ENCODE measurements at places on chromosomes 6 and 20.
A peak's percentile ranks its signal among the peaks of the same experiment; 100 is the strongest.

- DNase-seq, result no peak
Observed at GRCh38 chr6:33147807-33148666, 44.2 kb downstream of the COL11A2 start.

- no peak for DNase-seq
Observed at GRCh38 chr20:53878262-53879047, 191.9 kb downstream of the BCAS1 start.

DNA sequence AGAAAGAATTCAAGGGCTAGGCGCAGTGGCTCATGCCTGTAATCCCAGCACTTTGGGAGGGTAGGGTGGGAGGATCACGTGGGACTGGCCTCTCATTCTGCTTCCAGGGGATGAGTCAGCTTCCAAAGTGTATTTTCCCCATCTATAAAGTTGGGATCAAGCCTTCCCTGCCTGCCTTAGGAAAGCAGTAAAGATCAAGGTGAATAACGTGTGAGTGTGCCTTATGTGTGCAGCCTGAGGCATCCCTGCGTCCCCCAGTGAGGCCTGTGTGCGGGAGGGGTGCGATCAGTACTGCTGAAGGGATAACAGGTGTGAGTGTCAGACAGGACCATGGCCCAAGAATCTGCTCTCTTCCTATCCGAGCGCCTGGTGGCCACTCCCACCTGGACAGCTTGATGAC is 26.8 kb downstream of the TMEM181 start:
- no peak for DNase-seq

- no peak for DNase-seq
Observed at GRCh38 chr6:41836022-41836659, 48.6 kb downstream of the TOMM6 start.

GRCh38 chr6:133992992-133993680 is 40.1 kb downstream of the TBPL1 start:
- no peak for DNase-seq

DNA sequence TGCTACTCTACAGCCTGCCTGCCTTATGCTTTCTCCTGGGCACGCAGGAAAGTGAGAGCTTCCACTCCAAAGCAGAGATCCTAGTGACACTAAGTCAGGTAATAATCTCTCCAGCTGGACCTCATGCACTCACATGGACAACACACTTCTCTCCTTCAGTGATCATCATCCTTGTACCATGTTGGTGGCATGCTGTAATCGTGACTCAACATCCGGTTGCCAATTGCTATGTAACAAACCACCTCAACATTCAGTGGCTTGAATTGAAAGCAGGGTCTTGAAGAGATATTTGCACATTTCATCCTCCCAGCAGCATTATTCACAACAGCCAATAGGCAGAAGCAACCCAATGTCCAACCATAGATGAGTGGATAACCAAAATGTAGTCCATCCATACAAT is 40.3 kb upstream of the PPP1R3G start:
- DNase-seq, result no peak

GRCh38 chr6:3712827-3713665 is 38.5 kb downstream of the PXDC1 start:
- DNase-seq, result no peak

DNA sequence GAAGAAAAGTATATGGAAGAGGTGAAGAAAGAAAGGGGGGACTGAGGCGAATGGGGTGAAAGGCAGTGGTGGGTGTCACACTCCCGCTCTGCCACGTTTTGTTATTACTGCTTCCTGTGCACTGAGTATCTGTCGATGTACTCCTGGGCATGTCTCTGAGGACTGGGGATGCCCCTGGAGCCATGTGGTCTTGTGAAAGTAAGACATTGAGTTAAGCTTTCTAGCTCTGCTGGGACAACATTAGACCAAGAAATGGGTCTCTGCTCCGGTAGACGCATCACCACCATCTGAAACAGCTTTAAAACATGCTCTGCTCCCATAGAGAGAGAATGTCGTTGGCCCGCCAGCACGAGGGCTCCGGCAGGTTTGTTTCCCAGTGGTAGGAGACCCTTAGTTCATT is 40.0 kb downstream of the IRF4 start:
- DNase-seq, result no peak

DNA sequence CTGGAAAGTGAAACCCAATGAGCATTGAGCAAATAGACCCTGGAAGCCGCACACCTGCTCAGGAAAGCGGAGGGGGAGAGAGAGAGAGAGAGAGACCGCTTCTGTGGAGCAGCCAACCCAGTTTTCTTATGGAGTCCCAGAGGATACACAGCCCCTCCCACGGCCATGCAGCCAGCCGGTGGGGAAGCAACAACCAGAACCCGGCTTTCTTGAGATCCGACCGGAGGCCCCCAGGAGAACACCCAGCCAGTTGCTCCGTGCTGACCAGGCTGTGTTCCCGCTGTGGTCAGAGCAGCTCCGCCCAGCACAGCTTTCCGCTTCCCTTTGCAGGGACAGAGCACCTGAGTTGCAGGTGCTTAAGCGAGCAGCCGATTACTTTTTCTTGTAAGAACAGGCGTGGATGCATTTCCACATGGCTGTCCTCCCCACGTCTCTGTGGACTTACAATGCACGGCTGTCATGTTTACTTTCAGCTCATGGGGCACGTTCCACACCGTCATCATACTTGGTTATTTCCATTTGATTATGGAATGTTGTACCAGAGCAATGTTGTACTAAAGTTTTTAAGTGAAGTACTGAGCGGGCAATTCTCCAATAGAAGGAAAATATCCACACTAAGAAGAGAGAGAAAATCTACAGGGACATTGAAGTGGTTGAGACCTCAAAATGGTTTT is 381.9 kb downstream of the THBS2 start:
- DNase-seq, result no peak

DNA sequence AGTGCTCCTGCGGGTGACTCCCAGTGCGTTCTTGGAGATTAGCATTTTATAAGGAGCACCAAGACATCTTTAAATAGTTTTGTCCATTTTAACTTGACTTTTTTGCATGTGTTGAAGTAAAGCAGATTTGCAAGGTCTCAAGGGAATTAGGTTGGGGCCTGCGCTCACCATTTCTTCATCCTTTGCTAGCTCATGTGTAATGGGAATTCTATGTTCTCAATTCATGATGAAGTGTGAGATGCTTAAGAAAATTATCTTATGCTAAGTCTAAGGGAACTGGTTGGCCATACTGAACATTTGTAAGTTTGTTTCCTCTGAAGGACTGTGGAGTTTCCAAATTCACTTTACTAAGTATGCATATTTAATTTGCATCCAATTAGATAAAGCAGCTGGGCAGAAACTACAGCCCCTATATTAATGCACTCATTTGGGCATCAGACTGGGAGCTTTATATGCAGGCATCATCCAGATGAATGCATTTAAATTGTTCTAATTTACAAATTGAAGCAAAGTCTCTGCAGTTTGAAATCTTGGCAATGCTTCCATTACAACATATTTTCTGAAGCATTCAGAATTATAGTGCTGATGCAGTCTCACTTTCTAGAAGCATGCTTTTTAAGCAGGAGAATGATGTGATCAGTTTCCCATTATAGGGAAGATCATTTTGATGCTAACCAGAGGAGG is 108.3 kb upstream of the AKAP12 start:
- no peak for DNase-seq

- no peak for DNase-seq
Observed at GRCh38 chr6:70150521-70150920, 152.4 kb downstream of the COL9A1 start.

- peak; percentile 18 for DNase-seq
Observed at GRCh38 chr6:130178692-130179091, 44.1 kb downstream of the SAMD3 start.

GRCh38 chr20:1383623-1384404 is 9.0 kb downstream of the FKBP1A start:
- DNase-seq, result no peak

DNA sequence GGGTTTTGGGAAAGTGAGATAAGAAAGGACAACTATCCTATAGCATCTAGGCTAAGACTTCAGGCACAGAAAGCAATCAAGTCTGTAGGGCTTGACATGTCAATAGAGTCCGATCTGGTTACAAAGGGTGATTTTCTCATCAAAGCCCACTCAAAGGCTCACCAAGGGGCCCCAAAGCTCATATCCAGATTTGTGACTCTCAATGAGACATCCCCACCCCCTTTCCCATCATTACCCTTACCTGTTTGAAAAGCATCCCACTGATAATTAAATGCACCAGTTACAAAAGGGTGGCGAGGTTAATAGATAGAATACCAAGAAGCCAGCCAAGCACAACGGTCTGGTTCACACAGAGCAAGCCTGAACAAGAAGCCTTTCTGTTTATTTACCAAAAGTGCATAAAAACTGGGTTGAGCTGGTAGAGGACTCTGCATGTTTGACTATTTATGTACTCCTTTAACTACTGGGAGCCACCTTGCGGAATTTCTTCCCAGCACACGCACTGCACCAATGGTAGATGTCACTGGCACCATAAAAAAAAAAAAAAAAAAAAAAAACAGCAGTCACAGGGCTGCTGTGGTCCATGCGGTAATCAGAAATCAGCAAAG is 6.1 kb downstream of the JAG1 start:
- DNase-seq, result no peak

DNA sequence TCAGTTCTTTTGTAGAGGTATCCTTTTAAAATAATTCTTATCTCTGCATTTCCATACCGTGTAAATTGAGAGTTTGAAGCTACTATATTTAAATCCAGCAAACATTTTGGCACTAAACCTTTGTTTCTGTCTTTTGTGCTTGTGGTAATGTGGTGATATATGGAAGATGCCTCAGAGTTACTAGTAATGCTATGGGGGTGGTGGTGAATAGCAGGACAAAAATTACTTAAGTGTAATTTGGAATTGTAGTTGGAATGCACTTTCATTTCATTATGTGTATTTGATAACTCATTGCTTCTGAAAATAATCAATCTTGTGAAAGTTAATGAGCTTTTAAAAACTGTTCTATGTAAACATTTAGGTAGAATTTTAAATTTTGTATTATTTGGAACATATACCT is 404.5 kb downstream of the PHF3 start:
- no peak for DNase-seq

DNA sequence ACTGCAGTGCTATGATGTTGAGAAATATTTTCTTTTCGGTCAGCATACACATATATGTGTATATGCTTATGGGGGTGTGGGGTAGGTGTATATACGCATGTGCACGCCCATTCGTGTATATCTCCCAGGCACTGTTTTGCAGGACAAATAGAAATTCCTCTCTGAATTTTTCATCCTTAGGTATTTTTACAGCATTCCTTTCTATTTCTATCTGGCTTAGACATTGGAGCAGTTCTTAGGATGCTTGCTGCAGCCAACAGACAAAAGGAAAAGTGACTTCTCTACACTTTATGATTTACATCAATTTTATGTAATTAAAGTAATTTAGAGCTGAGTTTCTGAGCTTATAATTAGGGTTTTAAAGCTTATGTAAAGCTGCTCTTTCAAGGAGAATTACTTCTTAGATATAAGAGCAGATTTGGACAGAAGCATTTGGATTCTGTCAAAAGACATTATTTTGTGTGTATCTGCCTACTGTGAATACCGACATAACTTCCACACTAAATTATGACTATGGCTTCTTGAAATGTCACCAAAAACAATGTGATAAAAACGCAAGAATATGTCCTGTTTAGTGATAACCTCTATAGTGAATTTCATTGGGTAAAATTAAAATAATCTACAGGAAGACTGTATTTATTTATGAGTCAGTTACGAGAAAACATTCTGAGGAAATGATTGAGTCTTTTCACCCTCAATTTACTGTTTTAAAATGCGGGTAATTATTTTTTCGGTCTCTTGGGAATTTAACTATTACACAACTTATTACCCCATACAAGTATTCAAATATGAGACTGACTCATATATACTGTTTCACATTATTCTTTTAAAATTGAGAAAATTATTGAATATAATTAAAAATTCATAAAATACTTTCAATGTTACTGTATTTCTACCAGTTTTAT is 21.3 kb upstream of the CEP43 start:
- DNase-seq, result no peak

GRCh38 chr20:6611911-6612605 is 155.4 kb upstream of the BMP2 start:
- no peak for DNase-seq

- DNase-seq, result no peak
Observed at GRCh38 chr20:58659841-58660240, 8.8 kb downstream of the STX16 start.

DNA sequence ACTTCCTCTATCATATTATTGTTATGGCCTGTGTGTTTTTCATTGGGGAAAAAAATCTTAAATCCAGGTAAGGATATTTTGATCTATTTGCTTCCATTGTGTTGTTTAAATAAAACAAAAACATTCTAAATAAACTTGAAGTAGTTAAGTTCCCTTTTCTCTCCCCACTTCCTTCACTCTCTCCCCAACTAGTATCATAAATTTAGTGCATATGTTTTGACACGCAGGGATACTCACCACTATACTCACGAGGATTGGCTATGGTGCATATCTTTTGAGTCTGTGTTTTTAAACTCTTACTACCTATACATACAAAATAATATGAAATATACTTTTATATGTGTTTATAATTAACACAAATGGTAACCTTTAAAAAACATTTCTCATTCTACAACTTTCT is 5.2 kb downstream of the TTLL9 start:
- no peak for DNase-seq

GRCh38 chr20:46541229-46541935 is 9.1 kb downstream of the OCSTAMP start:
- DNase-seq, result no peak

DNA sequence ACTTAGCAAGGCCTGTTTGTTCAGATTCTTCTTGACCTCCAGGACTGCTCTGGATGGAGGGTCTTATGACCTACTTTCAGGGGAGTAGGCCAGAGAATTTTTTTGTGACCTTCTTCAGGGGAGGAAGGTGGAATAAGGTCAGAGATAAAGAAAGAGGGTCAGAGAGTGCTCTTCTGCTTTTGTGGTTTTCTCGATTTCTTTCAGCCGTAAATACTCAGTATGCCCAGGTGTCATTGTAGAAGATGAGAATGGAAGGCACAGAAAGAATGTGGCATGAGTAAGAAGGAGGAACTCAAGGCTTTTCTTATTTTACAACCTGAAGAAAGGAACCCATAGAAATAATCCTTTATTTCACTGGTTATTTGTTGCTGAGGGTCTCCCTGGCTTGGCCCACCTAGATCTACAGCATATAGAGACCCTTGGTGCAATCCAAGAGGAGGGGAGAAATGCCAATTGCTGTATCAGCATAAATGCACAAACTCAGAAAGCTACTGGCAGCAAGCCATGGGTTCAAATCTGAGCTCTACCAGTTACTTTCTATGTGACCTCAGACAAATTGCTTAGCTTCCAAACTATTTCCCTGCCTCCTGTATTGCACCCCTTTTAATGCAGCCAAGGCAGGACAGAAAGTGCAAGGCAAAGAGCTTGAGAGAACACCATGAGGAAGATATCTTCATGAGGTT is 68.0 kb downstream of the OLIG3 start:
- DNase-seq, result no peak

DNA sequence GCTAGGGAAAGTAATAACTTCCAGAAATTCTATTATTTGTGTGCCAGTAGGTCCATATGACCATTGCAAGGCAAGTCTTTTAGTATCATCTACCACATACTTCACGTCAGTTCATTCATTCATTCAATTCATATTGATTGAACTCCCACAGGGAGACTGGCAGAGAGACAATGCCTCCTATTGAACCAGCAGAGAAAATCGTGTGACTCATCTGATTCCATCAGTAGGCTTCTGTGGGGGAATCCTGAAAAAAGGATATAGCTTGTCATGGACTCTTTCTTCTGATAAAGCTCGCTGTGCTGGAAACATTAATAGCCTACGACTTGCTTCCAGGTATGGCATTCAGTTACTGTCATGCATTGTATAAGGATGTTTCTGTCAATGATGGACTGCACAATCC is 45.3 kb upstream of the CNR1 start:
- no peak for DNase-seq

Data from H54 (cell line).